NCI-H1105 (cell line): ENCODE measurements at places on chromosomes 7 and 10.

DNA sequence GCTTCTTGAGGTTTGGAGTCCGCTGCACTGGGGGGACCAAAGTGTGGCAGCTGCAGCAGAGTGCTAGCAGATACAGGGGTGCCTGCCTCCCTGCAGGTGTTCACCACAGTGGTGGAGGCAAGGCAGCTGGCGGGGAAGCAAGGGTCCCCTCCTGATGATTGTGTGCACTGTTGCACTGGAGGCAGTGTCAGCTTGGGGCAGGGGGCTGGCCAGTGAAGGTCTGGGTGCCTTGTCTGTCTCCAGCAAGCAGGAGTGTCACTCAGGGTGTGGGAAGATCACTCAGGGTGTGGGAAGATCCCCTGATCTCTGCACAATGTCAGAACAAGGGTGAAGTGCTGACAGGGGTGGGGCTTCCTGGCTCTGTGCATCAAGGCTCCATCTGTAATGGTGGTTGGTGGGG, 36.3 kb upstream of the PPP1R3A start:
- no peak for DNase-seq

GRCh38 chr7:27410812-27411544, 168.4 kb downstream of the EVX1 start:
- no peak for DNase-seq

- DNase-seq, result no peak
These were observed 26.2 kb downstream of the GPER1 start for GRCh38 chr7:1114088-1114487.

DNA sequence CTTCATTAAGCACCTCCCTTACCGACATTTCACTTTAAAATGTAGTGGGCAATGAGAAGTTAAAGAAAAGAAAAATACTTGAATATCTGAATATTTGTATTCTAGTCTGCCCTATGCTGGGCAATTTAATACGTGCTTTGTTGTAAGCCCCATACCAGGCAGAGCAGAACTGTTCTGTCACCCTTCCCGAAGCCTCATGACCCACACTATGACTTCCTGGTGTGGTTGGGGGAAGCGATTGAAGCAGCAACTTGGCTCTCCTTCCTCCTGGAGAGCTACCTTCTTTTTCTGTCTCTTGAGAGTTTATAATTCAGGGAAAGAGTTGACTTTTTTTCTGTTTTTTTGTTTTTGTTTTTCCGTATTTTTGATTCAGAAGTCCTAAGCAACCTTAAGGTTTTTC, 243.7 kb downstream of the INHBA start:
- no peak for DNase-seq

DNA sequence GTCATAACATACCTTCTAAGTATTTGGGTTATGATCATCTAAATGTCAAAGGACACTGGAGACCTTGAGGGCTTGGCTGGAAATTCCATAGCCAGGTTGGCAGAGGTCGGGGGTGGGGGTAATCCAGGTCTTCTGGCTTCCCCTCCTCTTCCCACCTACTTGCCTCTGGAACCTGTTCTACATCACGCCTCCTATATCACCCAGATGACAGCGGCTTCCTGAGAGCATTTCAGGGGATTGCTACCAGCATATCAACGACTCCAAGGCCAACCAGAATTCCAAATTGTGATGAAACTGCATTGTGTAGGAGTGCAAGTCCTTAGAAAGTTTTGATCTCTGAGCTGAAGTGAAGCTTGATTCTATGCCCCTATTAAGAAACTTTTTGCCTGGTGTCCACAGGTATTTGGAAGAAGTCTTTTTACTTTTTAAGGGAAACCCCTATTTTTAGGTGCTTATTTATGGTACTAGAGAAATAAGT, 95.7 kb downstream of the SH2D4B start:
- DNase-seq, result no peak

GRCh38 chr10:78250313-78251015, 216.8 kb downstream of the RPS24 start:
- no peak for DNase-seq
